Activated CD4-positive, alpha-beta T cell treated with anti-CD3 and anti-CD28 coated beads, Interleukin-2, amount 50 U/mL, for 16 hours (primary cell): ENCODE measurements at places on chromosomes 2 and 18.

DNA sequence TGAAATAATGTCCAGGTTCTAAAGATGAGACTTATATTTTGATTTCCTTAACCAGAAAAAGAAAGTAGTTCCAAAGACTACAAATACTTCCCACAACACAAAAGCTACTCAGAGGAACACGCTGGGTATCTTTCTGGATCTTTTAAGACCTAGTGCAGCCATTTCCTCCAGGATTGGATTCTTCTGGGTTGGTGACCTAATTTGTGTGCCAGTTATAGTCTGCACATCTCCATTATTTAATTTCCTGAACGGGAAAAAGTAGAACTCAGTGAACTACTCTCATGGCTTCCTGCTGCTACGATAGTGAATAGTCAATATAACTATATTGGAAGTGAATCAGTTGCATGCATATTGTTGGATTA is 1.5 kb downstream of the TMEM87B start:
- DNase-seq = no peak

DNA sequence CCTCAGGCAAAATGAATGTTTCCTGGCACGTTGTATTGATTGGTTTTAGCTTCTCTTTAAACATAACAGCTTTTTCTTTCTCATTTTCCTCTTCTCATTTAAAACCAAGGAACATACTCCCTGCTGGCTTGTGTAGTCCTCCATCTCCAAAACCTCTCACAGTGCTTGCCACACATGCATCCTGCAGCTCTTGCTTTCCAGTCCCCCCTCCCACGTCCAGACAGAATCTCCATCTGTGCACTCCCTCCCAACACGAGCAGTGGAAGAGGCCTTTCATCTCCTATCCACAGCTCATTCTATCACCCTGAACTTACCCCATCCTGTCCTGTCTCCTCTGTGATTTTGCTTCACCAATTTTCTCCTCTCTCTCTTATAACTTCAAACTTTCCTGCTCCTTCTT is 99.6 kb upstream of the THSD7B start:
- no peak for DNase-seq

GRCh38 chr2:96565111-96565510 is 28.6 kb downstream of the ARID5A start:
- no peak for DNase-seq

GRCh38 chr2:3291750-3292149 is 85.9 kb downstream of the EIPR1 start:
- no peak for DNase-seq

- no peak for DNase-seq
Measured at GRCh38 chr2:215662715-215663114, 226.8 kb upstream of the FN1 start.

- DNase-seq = no peak
Measured at GRCh38 chr18:36128907-36129299, 237 bp downstream of the SLC39A6 start.

GRCh38 chr18:74438091-74438490 is 19.0 kb downstream of the DIPK1C start:
- DNase-seq = no peak

GRCh38 chr2:120892271-120892966 is 156.8 kb downstream of the GLI2 start:
- no peak for DNase-seq

GRCh38 chr2:72083751-72084583 is 63.7 kb downstream of the CYP26B1 start:
- DNase-seq = no peak

- DNase-seq = peak; percentile 10
Measured at GRCh38 chr2:237026981-237027711, 58.5 kb upstream of the COPS8 start.

- DNase-seq = no peak
Measured at GRCh38 chr2:154707994-154708575, 9.6 kb downstream of the KCNJ3 start.

GRCh38 chr2:160156665-160157064 is 43.4 kb downstream of the ITGB6 start:
- DNase-seq = no peak

GRCh38 chr2:148593421-148593820 is 51.1 kb upstream of the EPC2 start:
- DNase-seq = no peak

DNA sequence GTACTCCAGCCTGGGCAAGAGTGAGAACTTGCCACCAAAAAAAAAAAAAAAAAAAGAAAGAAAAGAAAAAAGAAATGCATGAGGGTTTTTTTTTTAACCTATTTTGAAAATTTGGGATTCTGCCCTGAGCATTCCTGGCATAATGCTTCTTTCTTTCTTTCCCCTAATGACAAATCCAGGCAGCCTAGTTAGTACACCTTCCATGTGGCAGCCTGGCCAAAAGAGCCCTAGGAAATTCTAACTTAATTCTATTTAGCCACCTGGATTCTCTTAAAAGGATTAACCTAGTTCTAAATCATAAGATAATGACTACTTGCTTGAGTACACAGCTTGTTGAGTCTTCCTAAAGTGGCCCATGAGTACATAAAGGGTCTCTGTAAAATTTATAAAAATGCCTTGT is 160.1 kb downstream of the THADA start:
- DNase-seq = no peak
